A549 (cell line): ENCODE measurements at places on chromosomes 1 and 21. TPM values are rescaled to one million over a fixed set of nuclear protein-coding genes. Genes with fewer than 3 reads are reported as not detected.

Gene NR1I3
- not detected in 3 replicates for polyA plus RNA-seq

DNA sequence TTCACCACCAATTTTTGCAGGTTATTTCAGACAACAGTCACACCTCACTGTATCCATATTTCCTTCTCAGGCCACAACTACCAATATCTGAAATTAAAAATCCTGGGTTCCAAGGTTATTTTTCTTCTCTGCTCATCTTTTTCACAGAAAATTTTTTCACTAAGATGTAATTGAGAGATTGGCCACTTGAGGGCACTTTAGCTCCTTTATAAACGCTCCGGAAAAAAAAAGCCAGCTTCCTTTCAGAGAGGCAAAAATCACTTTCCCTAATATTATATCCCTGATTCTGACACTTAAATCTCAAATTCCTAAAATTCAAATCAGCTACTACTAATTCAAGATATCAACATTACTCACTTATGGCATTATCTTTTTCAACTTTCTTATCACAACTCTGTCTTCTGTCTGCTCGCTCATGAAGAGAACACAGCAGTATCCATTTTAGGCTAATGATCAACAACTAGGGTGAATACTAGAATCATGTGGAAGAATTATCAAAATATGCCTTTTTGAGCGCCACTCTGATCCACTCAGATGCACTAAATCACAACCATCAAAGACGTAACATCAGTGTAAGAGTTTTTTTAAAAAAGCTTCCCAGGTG, 101.4 kb upstream of the RGS1 start:
- peak; percentile 30 for DNase-seq

Gene ANKRD34A
- polyA plus RNA-seq = 0.25 to 0.59 TPM (median 0.39 TPM) in 3 replicates

- no peak for DNase-seq
Measured at GRCh38 chr1:235818632-235819136, 48.0 kb downstream of the LYST start.

DNA sequence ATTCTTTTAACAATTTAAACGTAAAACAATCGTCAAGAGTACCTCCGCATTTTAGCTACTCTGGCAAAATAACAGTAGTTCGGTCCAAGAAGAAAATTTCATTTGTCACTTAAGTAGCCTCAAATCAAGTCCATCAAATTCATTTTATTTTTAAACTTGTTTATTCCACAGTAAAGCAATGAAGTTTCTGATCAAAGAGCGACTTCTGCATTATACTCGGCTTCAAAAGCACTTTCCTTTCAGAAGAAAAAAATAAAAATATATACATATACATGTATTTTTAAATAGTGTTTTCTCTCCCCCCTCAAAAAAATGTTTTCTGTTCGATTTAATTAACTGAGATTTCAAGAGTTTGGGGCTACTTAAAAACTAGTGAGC, 115.0 kb downstream of the RERE start:
- no peak for DNase-seq

- no peak for DNase-seq
Measured at GRCh38 chr21:44932408-44933181, 7.2 kb upstream of the SLX9 start.

Gene KRTAP15-1
- polyA plus RNA-seq = not detected in 3 replicates

DNA sequence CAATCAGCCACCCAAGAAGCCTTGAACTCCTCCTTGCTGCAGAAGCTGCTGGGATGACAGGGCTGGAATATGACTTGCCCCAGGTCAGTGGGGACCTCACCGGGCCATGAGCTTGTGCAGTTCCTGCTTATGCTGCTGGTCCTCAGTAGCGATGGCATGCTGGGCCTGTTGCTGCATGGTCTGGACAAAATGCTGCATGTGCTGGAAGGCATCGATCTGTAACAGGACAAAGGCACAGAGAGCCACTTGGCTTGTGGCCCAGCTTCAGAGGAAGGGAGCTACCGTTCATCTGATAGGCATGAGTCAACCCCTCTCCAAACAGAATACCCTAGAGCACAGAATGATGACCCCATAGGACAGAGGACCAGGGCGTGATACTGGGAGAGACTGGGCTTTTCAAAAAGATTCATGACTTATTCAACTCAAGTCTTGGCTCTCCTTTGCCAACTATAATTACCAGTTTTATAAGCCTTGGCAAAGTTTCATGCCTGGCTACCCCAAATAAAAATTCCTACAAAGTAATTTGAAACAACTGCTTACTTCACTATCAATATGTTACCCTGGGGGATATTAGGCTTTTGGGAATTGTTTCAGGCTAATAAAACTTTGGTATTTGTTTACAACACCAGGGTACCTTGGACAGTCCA, 34.7 kb upstream of the EXOSC10 start:
- no peak for DNase-seq

Gene TAS1R1
- 0.04 TPM in 1 of 3 replicates, not detected in the others for polyA plus RNA-seq

GRCh38 chr1:28517649-28517999, 11.8 kb downstream of the RCC1 start:
- DNase-seq = no peak

- DNase-seq = no peak
Measured at GRCh38 chr1:177960939-177961622, 8.8 kb downstream of the SEC16B start.

DNA sequence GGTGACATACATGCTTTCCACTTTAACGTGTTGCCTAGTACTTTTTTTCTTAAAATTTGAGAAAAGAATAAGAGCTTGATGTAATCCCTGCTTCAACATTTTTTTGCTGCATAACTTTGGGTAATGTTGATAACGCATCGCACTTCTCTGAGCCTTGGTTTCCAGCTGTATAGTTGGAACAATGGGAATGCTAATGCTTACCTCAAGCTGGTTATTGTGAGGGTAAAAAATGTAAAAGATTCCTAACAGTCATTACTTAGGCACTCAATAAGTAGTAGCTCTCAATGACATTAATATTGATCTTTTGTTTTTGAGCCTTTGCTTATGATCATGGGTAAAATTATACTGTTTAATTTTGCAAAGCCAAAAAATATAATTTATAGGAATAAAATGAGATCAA, 683.3 kb upstream of the CXADR start:
- no peak for DNase-seq

GRCh38 chr1:226827458-226827857, 43.0 kb upstream of the PSEN2 start:
- no peak for DNase-seq

Gene ACTN2
- polyA plus RNA-seq = not detected in 3 replicates

DNA sequence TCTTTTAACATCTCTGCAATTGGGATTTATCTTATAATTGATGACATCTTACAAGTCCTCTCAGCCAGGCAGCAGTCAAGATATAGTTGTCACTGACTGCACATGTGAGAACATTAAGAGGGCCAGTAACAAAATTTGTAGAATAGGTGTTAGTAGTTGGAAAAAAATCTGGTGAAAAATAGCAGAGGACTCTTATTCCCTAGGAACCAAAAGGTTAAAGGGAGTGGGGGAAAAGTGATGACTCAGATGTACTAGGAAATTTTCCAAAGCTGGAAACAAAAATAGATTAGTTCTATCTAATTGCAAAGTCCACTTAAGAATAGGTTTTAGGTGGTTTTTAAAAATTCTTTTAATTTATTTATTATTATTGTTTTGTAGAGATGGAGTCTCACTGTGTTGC, 3.6 kb downstream of the NUP210L start:
- DNase-seq = no peak

Gene CENPL
- polyA plus RNA-seq = 10.8 to 12.5 TPM (median 11.3 TPM) in 3 replicates

DNA sequence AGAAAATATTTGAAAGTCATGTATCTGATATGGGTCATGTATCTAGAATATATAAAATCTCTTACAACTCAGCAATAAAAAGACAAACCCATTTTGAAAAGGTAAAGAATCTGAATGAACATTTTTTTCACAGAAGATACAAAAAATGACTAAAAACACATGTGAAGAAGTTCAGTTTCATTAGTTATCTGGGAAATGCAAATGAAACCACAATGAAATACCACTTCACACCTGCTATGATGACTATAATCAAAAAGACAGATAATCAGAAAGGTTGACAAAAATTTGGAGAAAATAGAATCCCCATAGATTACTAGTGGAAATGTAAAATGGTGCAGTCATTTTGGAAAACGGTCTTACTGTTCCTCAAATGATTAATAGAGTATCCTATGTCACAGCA, 631.0 kb downstream of the MRPL39 start:
- DNase-seq = no peak

DNA sequence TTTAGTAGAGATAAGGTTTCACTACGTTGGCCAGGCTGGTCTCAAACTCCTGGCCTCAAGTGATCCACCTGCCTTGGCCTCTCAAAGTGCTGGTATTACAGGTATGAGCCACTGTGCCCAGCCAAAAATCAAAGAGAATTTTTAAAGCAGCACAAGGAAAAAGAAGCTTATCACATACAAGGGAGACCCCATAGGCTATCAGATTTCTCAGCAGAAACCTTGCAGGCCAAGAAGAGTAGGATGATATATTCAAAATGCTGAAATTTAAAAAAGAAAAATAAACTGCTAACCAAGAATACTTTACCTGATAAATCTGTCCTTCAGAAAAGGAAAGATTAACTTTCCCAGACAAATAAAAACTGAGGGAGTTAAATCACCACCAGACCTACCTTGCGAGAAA, 43.2 kb downstream of the FLVCR1 start:
- DNase-seq = no peak

GRCh38 chr1:234079896-234080295, 175.4 kb downstream of the SLC35F3 start:
- DNase-seq = no peak

Gene S100A1
- polyA plus RNA-seq = 0.67 to 0.97 TPM (median 0.88 TPM) in 3 replicates
